ENCODE measurements at places on chromosomes 16 and 17. TPM values are rescaled to one million over a fixed set of nuclear protein-coding genes. Genes with fewer than 3 reads are reported as not detected.
A peak's percentile ranks its signal among the peaks of the same experiment; 100 is the strongest.

DNA sequence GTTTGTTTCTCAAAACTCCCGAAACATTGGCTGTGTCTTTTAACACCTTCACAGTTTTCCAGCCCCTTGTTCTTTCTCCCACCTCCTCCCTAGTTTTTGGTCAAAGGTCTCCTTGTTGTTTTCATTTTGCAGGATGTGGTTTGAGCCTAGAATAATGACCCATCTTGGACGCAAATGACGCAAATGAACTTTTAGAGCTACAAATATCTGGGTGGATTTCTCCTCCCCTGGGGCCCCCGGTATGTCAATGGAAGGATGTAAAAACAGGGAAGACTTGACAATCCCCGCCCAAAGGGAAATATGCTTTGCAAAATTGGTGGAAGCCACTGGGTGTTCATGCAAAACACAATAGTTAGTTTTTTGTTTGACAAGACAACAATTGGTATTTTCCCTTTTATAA, 236.0 kb upstream of the IRX3 start:
- H3K4me1 ChIP-seq: no peaks in the 10 kb centered on the region
- DNase-seq: no peak
- no peak overlapping the region for H3K4me3 ChIP-seq
- no peak overlapping the region for H3K27ac ChIP-seq
- H3K36me3 ChIP-seq: peaks cover 2% of the 10 kb centered on the region

DNA sequence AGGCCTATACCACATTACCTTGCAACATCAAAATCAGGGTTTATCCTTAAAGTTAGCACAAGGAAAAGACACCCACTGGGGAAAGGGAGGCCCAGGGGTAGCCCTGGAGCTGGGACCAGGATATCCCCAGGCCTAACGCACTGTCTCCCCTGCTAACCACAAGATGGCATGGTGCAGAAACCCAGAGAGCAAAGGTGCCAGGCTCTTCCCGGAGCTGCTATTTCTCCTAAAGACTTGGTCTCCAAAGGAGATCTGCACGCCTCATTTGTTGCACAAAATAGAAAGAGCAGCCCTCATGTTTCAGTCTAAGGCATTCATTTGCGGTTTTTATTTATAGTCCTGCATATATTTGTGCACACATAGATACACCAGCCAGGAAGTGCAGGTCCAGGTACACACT, 408.6 kb downstream of the SOX9 start:
- no peak overlapping the region for H3K27ac ChIP-seq
- H3K4me3 ChIP-seq: no peak overlapping the region
- H3K4me1 ChIP-seq: no peaks in the 10 kb centered on the region
- no peaks in the 10 kb centered on the region for H3K27me3 ChIP-seq
- no peak for DNase-seq

GRCh38 chr17:2980211-2980903, 83.0 kb downstream of the OR1D5 start:
- no peaks in the 10 kb centered on the region for H3K27me3 ChIP-seq
- peaks cover 33% of the 10 kb centered on the region for H3K36me3 ChIP-seq
- H3K27ac ChIP-seq: no peak overlapping the region
- no peak overlapping the region for H3K4me3 ChIP-seq
- no peaks in the 10 kb centered on the region for H3K4me1 ChIP-seq

DNA sequence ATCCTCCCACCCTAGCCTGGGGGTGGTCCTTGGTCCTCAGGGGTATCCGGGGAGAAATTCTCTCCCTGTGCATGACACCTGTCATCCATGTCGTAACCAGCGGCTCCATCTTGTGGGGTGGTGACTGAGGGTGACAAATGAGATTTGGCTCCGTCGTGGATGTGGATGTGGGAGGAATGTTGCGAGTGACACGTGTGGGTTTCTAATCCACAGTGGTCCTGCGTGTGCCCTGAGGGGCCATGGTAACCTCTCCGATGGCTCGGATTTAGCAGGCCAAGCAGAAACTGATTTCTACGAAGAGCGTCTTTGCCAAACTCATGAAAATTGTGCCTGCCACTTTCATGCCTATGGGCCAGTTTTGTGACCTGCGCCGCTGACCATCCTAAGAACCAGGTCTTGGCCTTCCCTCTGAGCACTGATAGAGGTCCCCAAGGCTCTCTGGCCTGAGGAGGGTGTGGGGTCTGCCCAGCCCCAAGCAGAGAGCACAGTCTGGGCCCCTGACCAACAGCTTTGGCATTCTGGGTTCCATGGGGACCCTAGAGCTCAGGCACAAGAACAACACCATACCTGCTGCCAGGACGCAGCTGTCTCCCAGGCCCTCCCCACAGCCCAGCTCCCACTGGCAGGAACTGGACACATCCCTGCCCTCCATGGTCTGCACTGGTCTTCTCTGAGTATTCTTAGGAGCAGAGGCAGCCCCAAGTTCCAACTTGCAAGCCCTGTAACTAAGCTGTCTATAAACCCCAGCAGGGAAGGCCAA, 79.0 kb downstream of the AMFR start:
- H3K36me3 ChIP-seq: no peaks in the 10 kb centered on the region
- no peak overlapping the region for H3K27ac ChIP-seq
- H3K27me3 ChIP-seq: no peaks in the 10 kb centered on the region
- no peak for DNase-seq
- no peaks in the 10 kb centered on the region for H3K4me1 ChIP-seq

GRCh38 chr16:27404163-27404823, 2.3 kb downstream of the IL21R start:
- no peak overlapping the region for H3K27ac ChIP-seq
- no peaks in the 10 kb centered on the region for H3K27me3 ChIP-seq
- H3K4me3 ChIP-seq: no peak overlapping the region
- no peak for DNase-seq
- no peaks in the 10 kb centered on the region for H3K4me1 ChIP-seq
- no peaks in the 10 kb centered on the region for H3K36me3 ChIP-seq

DNA sequence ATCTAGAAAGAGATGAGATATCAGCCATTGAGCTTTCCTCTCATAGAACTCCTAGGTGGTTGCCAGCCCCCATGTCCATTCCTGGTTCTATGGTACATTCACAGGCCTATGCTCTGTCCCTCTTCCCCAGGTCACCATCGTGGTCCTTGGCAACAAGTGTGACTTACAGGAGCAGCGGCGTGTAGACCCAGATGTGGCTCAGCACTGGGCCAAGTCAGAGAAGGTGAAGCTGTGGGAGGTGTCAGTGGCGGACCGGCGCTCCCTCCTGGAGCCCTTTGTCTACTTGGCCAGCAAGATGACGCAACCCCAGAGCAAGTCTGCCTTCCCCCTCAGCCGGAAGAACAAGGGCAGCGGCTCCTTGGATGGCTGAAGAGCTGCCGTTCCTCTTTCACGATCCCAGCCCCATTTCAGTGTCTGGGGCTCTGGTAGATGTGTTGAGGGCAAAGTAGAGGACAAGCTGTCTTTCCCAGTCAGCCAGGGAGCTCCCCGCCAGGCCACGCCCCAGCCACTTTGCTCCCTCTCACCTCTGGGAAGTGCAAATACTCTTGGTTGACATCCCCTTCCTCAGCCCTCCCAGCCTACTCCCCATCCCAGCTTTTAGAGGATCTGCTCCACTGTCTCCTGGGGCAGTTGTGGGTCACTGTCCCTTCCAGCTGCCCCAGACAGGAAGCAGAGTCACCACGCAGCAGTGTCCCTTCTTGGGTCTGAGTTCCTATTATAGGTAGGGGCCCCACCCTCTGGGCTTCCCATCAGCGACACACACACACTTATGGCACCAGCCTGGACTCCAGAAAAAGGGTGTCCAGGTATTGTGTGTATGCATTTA, 3.8 kb downstream of the NKIRAS2 start:
- no peak overlapping the region for H3K4me3 ChIP-seq
- peaks cover 39% of the 10 kb centered on the region for H3K36me3 ChIP-seq
- no peaks in the 10 kb centered on the region for H3K4me1 ChIP-seq
- DNase-seq: no peak

GRCh38 chr17:15944759-15945526, at the start of gene ADORA2B:
ADORA2B (plus strand) TSS chr17:15945130; CDS start chr17:15945249, 119 bp downstream.
- H3K27me3 ChIP-seq: peaks cover 15% of the 10 kb centered on the region
- peak; percentile 88 for DNase-seq
- H3K27ac ChIP-seq: no peak within 1 kb of the TSS
- H3K4me3 ChIP-seq: peak within 1 kb of the TSS; percentile 84
- no peaks in the 10 kb centered on the region for H3K4me1 ChIP-seq

DNA sequence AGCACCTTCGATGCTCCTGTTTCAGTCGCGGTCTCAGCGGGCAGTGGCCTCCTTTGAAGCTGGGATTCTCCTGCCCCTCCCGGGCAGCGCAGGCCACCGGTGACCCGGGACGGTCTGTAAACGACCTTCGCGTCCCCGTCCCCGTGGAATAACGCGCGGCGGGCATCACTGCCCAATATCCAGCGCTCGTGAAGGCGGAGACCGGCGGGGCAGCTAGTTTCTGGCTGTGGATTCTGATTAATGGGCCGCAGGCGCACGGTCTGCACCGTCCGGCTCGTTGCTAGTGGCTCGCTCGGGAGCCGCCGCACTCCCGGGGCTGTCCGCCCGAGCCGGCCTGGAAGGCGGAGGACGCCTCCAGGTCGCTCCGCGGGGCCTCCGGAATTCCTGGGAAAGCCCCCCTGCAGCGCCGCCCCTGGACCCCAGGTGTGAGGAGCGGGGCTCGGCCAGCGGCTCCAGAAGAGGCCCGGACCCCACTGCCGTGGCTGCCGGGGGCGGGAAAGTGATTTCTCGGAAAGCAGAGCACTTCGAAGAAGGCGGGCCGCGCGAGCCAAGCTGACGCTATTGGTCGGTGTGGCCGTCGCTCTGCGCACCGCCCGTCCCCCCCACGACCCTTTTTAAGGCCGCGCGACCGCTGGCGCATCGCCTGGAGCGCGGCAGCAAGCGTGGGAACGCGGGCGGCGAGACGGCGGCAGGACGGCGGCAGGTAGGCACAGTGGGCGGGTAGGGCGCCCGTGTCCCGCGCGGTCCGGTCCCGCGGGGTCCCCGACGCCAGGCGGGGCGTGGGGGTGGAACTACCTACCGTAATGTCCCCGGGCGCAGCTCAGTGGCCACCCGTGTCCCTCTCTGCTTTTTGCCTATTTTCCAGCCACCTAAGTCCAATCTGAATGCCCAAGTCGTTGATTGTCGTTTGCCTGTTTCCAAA, at the start of gene IRF8:
Gene IRF8, plus strand, starts transcription at position 642 of the 922 bp plus-strand sequence. CDS start 3,854 bp downstream, outside the sequence.
- H3K4me1 ChIP-seq: no peaks in the 10 kb centered on the region
- H3K27me3 ChIP-seq: peaks cover 21% of the 10 kb centered on the region

- H3K4me3 ChIP-seq: no peak overlapping the region
- no peak for DNase-seq
- H3K36me3 ChIP-seq: peaks cover 38% of the 10 kb centered on the region
- H3K27ac ChIP-seq: no peak overlapping the region
- H3K27me3 ChIP-seq: no peaks in the 10 kb centered on the region
Measured at GRCh38 chr17:78395155-78395554, 16.7 kb downstream of the PGS1 start.

- DNase-seq: peak; percentile 71
- peaks cover 16% of the 10 kb centered on the region for H3K27me3 ChIP-seq
Measured at GRCh38 chr17:48429638-48430586, at the start of gene SKAP1. SKAP1 (minus strand) TSS chr17:48430214.

GRCh38 chr17:71632328-71632727, 488.5 kb upstream of the SOX9 start:
- DNase-seq: no peak
- no peaks in the 10 kb centered on the region for H3K27me3 ChIP-seq
- H3K4me1 ChIP-seq: no peaks in the 10 kb centered on the region
- H3K4me3 ChIP-seq: no peak overlapping the region
- H3K27ac ChIP-seq: no peak overlapping the region

- DNase-seq: no peak
- no peaks in the 10 kb centered on the region for H3K4me1 ChIP-seq
Measured at GRCh38 chr17:13047011-13047606, 29.3 kb upstream of the ELAC2 start.

GRCh38 chr17:5591966-5592365, 7.7 kb upstream of the NLRP1 start:
- DNase-seq: no peak
- 0 out of 2 replicates have a peak, but pooled peaks cover 2% of the 10 kb centered on the region for H3K4me1 ChIP-seq
- H3K27me3 ChIP-seq: no peaks in the 10 kb centered on the region
- H3K27ac ChIP-seq: no peak overlapping the region

- no peaks in the 10 kb centered on the region for H3K27me3 ChIP-seq
- H3K4me1 ChIP-seq: peaks cover 14% of the 10 kb centered on the region
- DNase-seq: no peak
Measured at GRCh38 chr16:56789360-56789759, 59.4 kb downstream of the NUP93 start.

GRCh38 chr17:30505868-30506417, 28.7 kb downstream of the GOSR1 start:
- no peak overlapping the region for H3K27ac ChIP-seq
- DNase-seq: no peak
- H3K4me1 ChIP-seq: 0 out of 2 replicates have a peak, but pooled peaks cover 2% of the 10 kb centered on the region
- H3K4me3 ChIP-seq: no peak overlapping the region

GRCh38 chr16:27500801-27501200, 48.9 kb downstream of the GTF3C1 start:
- H3K4me1 ChIP-seq: no peaks in the 10 kb centered on the region
- H3K36me3 ChIP-seq: peaks cover 94% of the 10 kb centered on the region
- DNase-seq: no peak
- H3K4me3 ChIP-seq: no peak overlapping the region

- no peak overlapping the region for H3K27ac ChIP-seq
- no peak overlapping the region for H3K4me3 ChIP-seq
- DNase-seq: no peak
- no peaks in the 10 kb centered on the region for H3K27me3 ChIP-seq
Measured at GRCh38 chr17:17987187-17987896, 14.7 kb downstream of the DRC3 start.

DNA sequence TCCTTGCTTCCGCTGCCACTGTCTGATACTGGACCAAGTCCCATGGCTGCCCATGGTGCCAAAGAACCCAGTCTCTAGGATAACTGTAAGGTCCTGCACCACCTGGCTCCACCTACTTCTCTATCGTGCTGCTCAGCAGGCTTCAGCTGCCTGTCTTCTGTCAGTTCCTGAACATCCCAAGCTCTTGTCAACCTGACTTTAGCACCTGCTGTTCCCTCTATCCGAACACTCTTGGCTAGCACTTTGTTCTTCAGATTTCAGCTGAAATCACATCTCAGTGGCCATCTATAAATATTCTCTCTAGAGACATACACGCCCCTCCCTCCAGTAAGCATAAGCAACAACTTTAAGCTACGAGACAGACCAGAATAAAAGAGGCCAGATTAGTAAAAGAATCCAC, 15.0 kb upstream of the TMEM101 start:
- no peak overlapping the region for H3K27ac ChIP-seq
- H3K4me1 ChIP-seq: no peaks in the 10 kb centered on the region
- no peak overlapping the region for H3K4me3 ChIP-seq
- DNase-seq: no peak
- H3K27me3 ChIP-seq: no peaks in the 10 kb centered on the region

DNA sequence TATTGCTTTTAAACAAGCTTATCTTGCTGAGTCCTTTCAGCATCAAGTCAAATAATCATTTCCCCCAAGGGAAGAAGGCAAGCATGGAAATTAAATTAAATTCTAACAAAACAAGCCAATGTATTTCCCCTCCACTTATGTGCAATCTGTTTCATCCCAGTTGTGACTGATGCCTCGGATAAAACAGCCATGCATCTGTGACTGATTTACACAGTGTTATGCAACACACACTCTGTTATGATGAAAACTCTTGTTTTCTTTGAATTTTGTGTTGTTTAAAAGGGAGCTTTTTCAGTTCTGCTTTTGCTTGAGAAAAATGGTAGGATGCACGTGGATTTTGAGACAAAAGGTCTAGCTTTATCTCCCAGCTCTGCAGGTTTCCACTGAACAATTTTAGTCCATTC, 32.6 kb downstream of the TMEM100 start:
- no peak overlapping the region for H3K27ac ChIP-seq
- H3K27me3 ChIP-seq: no peaks in the 10 kb centered on the region
- H3K4me3 ChIP-seq: no peak overlapping the region
- DNase-seq: no peak
- H3K4me1 ChIP-seq: peaks cover 2% of the 10 kb centered on the region

Gene SNAI3
- 3.2 TPM for total RNA-seq

Gene CES1
- total RNA-seq: not detected

Gene HOXB6
- total RNA-seq: not detected

Gene CMTM1
- total RNA-seq: 2.6 TPM

Gene FKBP10
- total RNA-seq: 166 TPM

Gene NME2
- 819 TPM for total RNA-seq

Gene ITGB3
- total RNA-seq: not detected

Gene HSPB9
- 0.18 TPM for total RNA-seq

Gene RHBDL3
- total RNA-seq: 12.5 TPM

Gene SMIM36
- total RNA-seq: not detected
